Activated B cell treated with CpG ODN at 0.5 μM for 24 hours (primary cell): ENCODE measurements at places on chromosomes 11 and 22.

GRCh38 chr11:19093976-19094375, 23.0 kb upstream of the ZDHHC13 start:
- DNase-seq: no peak

- no peak for DNase-seq
Measured at GRCh38 chr11:134800826-134801225, 388.8 kb upstream of the B3GAT1 start.

DNA sequence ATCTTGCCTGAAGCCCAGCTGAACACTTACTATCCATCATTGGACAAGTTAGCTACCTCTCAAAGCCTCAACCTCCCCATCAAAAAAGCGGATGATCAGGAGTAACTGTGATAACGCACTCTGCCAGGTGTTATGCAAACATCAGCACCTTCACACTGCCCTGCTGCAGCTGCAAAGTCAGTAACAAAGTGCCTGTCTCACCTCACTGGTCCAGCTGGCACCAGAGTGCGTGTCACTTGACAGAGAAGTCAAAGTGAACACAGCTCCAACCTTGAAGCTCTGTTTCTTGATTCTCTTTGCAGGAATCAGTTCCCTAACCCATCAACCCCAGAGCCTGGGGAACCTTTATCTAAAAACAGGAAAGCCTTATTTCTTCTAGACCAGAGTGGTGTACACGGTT, 413.6 kb downstream of the CTTN start:
- DNase-seq: no peak

GRCh38 chr11:113023228-113023627, 62.0 kb downstream of the NCAM1 start:
- DNase-seq: no peak

- no peak for DNase-seq
Measured at GRCh38 chr11:27718863-27719545, 18.7 kb upstream of the BDNF start.

DNA sequence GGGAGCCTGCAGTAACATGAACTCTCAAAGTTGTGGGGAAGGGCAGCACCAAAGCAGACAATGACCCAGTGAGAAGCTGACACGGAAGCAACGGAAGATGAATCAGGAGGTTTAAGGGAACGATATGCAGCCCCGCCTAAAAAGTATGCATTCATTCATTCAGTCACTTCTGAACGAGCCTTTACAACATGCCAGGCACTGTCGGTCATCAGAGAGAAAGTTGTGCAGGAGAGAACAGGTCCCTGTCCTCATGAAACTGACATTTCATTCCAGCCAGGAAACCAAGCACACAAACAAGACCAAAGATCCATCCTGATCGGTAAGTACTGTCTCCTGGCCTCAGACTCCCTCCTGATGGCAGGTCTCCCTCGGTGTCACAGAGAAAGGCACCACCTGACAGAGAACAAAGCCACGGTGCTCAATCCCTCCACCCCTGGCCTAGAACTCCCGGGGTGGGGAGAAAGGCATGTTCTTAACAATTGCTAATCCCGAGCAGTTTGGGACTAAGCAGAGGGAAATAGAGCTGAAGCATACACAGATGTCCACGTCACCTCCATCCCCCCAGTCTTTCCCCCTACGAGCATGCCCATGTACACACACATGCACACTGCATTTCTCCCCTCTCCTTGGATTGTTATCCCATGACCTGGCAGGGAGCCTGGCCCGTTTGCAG, 49.3 kb downstream of the LRFN4 start:
- DNase-seq: no peak

- no peak for DNase-seq
Measured at GRCh38 chr22:38774496-38775166, 18.8 kb upstream of the SUN2 start.

GRCh38 chr11:121471167-121471566, 18.4 kb upstream of the SORL1-AS1 start:
- no peak for DNase-seq

GRCh38 chr22:30214703-30215407, 31.7 kb downstream of the LIF start:
- DNase-seq: no peak

GRCh38 chr11:32435942-32436750, 807 bp upstream of the WT1 start:
- DNase-seq: no peak

- DNase-seq: no peak
Measured at GRCh38 chr11:89452780-89453179, 38.4 kb downstream of the NOX4 start.

DNA sequence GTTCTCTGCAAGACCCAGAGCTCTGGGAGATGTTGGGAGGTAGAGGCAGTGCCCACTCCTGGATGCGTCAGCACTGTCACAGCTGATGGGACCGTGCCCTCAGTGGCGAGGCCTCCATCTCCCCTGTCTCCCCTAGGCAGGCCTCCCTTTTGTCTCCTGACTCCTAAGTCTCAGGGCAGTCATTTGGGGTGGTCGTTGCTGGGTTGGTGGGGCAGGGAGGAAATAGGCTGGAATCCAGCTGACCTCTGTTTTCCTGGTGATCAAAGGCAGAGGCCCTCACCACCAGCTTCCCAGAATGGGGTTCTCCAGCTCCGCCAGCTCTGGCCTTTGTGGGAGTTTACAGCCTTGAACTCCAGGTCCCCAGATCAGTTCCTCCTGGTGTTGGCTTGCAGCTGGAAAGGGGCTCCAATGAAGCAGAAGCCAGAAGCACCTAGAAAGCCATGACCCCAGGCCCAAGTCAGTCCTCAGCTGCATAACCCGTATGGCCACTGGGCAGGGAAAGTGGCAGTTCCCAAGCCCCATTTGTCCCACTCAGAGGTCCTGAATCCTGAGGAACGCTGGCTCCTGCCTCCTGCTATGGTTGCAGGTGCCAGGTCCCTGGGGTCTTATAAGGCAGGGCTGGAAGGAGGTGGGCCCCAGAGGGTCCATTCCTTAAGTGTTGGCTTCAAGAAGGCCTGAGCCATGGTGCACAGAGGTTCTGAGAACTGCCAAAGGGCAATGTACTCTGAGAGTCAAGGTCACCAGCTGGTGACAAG, 7.3 kb upstream of the FXYD2 start:
- no peak for DNase-seq

- no peak for DNase-seq
Measured at GRCh38 chr11:88469561-88470225, 132.2 kb upstream of the CTSC start.

- DNase-seq: no peak
Measured at GRCh38 chr11:71210861-71211260, 41.5 kb downstream of the SHANK2 start.

GRCh38 chr11:119185981-119186634, 833 bp downstream of the NHERF4 start:
- no peak for DNase-seq

DNA sequence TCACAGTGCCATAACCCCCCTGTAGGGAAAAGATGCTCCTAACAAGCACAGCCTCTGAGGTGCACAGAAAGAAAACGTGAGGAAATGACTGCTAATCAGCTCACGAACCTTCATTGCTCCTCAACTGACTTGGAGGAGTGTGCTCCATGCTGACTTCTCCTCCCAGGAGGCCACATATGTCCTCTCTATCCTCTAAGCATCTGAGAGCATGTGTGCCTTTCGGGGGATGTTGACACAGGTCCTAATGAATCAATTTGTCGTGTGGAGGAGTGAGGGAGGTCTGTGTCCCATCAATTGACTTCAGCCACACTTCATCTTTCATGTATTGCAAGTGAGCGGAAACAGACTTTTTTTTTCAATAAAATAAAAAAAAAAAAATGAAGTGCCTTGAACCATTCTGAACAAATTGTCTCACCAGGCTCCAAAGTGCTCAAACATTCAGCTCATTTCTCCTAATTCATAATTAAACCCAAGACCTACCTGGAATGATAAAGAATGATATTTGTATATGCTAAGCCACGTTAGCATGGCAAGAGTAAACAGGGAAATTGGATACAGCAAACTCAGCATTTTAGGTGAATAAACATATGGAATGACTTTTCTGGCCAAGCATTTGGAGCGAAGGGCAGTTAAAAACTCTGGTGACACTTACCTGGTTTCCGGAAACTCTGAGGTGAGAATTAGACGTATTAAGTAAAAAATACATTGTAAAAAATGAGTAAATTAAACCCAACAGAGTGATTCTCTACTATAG, 317.6 kb upstream of the FAT3 start:
- no peak for DNase-seq

- no peak for DNase-seq
Measured at GRCh38 chr11:34890812-34891211, 25.4 kb downstream of the APIP start.

DNA sequence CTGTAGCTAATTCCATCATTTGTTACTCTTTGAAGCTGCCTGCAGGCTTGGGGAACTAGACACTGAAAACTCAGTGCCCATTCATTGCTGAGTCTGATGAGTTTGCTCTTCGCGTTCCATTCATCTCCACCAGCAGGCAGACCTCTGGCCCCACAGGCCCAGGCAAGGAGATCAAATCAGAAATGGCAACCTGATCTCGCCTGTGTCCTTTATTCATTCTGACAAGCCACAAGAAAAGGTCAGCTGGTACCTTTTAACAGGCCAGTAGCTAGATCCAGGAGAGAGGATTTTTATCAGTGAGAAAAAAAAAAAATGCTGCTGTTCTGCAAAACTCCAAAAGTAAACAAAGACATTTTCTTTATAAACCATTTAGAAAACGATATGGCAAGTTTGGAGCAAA, 742.5 kb downstream of the ETS1 start:
- no peak for DNase-seq

DNA sequence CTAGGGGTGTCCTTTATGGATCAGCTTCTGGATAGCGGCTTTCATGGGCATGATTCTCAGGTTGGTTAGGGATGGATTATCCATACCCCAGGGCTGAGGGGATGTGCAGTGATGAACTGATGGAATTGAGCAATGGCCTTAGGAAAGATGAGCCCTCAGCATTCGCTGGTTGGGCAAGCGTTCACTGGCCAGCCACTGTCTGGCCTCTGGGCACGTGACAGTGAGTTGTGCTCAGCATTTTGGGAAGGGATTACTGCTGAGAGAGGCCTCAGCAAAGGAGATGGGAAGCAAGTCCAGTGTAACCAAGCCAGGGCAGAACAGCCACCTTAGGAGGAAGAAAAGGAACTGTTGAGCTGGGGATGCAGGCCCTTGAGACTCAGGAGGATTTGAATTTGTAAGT, 17.4 kb downstream of the UBASH3B start:
- no peak for DNase-seq

GRCh38 chr11:69599502-69599901, 41.5 kb upstream of the CCND1 start:
- no peak for DNase-seq

- DNase-seq: no peak
Measured at GRCh38 chr11:75150879-75151278, at the start of gene SLCO2B1. SLCO2B1 (plus strand) TSS chr11:75151107; CDS start chr11:75151382, 275 bp downstream.

GRCh38 chr11:96310236-96310635, 32.8 kb downstream of the MAML2 start:
- DNase-seq: no peak
